ENCODE measurements at places on chromosomes 7 and 10. TPM values are rescaled to one million over a fixed set of nuclear protein-coding genes. Genes with fewer than 3 reads are reported as not detected.

MEIG1 gene
- total RNA-seq, result not detected

EBF3 gene
- total RNA-seq, result 8.5 TPM

BCAP29 gene
- 48.5 TPM for total RNA-seq

SLC26A3 gene
- total RNA-seq, result 0.24 TPM

CUX1 gene
- total RNA-seq, result 77.8 TPM

SLC39A12 gene
- total RNA-seq, result not detected

ARHGEF5 gene
- total RNA-seq, result 0.28 TPM

SLC26A4 gene
- total RNA-seq, result 0.08 TPM

CYP2C19 gene
- total RNA-seq, result not detected

GPR158 gene
- not detected for total RNA-seq

ASZ1 gene
- total RNA-seq, result not detected

DNA sequence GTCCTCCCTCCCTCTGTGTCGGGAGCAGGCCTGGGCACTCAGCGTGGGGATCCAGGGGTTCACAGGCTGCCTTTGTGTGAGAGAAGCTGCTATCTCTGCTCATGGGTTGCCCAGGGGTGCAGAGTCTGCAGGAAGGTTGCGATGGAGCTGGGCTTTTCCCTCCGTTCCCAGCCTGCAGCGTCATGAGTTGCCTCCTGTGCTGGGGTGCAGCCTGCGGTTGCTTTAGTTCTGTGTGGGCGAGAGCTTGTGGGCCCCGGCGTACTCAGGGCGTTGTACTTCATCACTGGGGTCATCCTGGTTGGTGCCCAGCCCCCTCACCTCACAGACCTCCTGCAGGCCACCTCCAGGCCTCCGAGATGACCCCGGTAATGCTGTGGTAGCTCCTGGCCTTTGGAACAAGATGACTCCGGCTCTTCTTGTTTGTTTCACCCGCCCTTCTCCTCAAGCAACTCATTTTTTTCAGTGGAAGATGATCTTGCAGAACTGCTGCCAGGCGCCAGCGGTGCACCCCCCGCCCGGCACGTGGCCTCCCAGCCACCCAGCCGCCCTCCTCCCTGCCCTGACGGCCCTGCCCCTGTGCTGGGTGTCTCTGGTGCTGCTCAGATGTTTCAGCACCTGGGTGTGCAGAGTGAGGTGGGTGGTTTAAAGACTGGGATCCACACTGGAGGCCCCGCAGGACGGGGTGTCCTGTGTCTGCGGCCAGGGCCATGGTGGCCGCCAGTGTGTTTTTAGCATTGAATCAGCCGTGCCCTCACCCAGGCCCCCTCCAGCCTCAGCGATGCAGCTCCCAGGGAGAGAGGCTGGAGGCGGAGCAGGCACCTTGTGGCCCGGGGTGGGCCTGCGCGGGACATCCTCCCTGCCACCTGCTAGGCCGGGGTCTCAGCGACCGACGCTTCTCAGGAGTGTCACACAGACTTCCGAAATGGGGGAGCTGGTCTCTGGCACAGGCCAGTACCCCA is 7.2 kb downstream of the AP5Z1 start:
- no peak overlapping the region for H3K27ac ChIP-seq
- DNase-seq, result no peak

- H3K27ac ChIP-seq, result no peak overlapping the region
- H3K36me3 ChIP-seq, result no peaks in the 10 kb centered on the region
- H3K27me3 ChIP-seq, result no peaks in the 10 kb centered on the region
- H3K4me1 ChIP-seq, result peaks cover 15% of the 10 kb centered on the region
Measured at GRCh38 chr7:28151965-28152364, 28.6 kb downstream of the JAZF1 start.

GRCh38 chr7:83429493-83429892 is 219.4 kb downstream of the SEMA3E start:
- no peaks in the 10 kb centered on the region for H3K4me1 ChIP-seq
- no peak for DNase-seq
- H3K4me3 ChIP-seq, result no peak overlapping the region
- no peak overlapping the region for H3K27ac ChIP-seq
- no peaks in the 10 kb centered on the region for H3K36me3 ChIP-seq

- DNase-seq, result no peak
- no peaks in the 10 kb centered on the region for H3K4me1 ChIP-seq
- H3K36me3 ChIP-seq, result peaks cover 95% of the 10 kb centered on the region
Measured at GRCh38 chr10:110885932-110886674, 14.4 kb downstream of the PDCD4 start.

GRCh38 chr7:53218730-53219504 is 183.5 kb downstream of the POM121L12 start:
- no peak overlapping the region for H3K27ac ChIP-seq
- H3K27me3 ChIP-seq, result peaks cover 4% of the 10 kb centered on the region
- H3K36me3 ChIP-seq, result no peaks in the 10 kb centered on the region
- no peaks in the 10 kb centered on the region for H3K4me1 ChIP-seq
- H3K4me3 ChIP-seq, result peak overlapping the region; percentile 15

GRCh38 chr7:153641199-153641598 is 411.0 kb upstream of the DPP6 start:
- H3K36me3 ChIP-seq, result no peaks in the 10 kb centered on the region
- H3K4me3 ChIP-seq, result no peak overlapping the region
- H3K27ac ChIP-seq, result no peak overlapping the region
- DNase-seq, result no peak
- no peaks in the 10 kb centered on the region for H3K27me3 ChIP-seq
- no peaks in the 10 kb centered on the region for H3K4me1 ChIP-seq

GRCh38 chr10:124704428-124705380 is 39.5 kb downstream of the FAM53B start:
- no peaks in the 10 kb centered on the region for H3K27me3 ChIP-seq
- DNase-seq, result peak; percentile 47
- no peaks in the 10 kb centered on the region for H3K36me3 ChIP-seq
- H3K4me3 ChIP-seq, result no peak overlapping the region
- peak overlapping the region; percentile 92 for H3K27ac ChIP-seq
- peaks cover 100% of the 10 kb centered on the region for H3K4me1 ChIP-seq

- no peak overlapping the region for H3K27ac ChIP-seq
- no peak for DNase-seq
- H3K36me3 ChIP-seq, result no peaks in the 10 kb centered on the region
- H3K4me1 ChIP-seq, result no peaks in the 10 kb centered on the region
- no peaks in the 10 kb centered on the region for H3K27me3 ChIP-seq
- H3K4me3 ChIP-seq, result no peak overlapping the region
Measured at GRCh38 chr10:54650547-54650946, 150.5 kb downstream of the PCDH15 start.

- no peaks in the 10 kb centered on the region for H3K27me3 ChIP-seq
- peak overlapping the region; percentile 91 for H3K27ac ChIP-seq
- DNase-seq, result no peak
- peaks cover 18% of the 10 kb centered on the region for H3K36me3 ChIP-seq
- H3K4me3 ChIP-seq, result no peak overlapping the region
- peaks cover 77% of the 10 kb centered on the region for H3K4me1 ChIP-seq
Measured at GRCh38 chr10:75226656-75227055, 9.1 kb downstream of the COMTD1 start.

DNA sequence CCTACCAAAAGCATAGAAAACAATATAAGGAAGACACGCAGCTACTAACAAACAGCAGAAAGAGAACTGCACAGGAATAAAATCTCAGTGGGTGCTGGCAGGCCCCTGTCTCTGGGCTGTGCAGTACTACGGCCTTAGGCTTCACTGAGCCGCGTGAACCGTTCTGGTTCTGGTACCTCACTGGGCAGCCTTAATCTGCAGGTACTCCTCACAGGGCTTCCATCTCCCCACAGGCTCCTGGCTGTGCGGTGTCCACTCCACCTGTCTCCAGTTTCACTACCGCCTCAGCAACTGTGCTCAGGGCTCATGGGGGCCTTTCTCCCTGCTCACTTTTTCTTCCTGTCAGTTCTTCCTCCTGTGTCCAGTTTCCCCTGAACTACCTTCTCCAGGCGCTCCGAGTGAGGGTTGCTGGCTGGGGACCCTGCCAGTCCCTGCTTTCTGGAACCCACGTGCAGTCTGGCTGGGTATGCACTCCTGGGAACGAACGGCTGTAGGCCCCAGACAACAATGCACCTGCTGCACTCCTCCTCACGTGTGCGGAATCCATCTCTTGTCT is 75.7 kb downstream of the VIPR2 start:
- H3K4me1 ChIP-seq, result peaks cover 17% of the 10 kb centered on the region
- no peak for DNase-seq
- no peaks in the 10 kb centered on the region for H3K36me3 ChIP-seq
- H3K27ac ChIP-seq, result peak overlapping the region; percentile 78
- H3K4me3 ChIP-seq, result peak overlapping the region; percentile 15

- peak within 1 kb of the TSS; percentile 95 for H3K4me3 ChIP-seq
- peak; percentile 85 for DNase-seq
- H3K36me3 ChIP-seq, result no peaks in the 10 kb centered on the region
- peaks cover 25% of the 10 kb centered on the region for H3K4me1 ChIP-seq
- H3K27ac ChIP-seq, result peak within 1 kb of the TSS; percentile 85
Measured at GRCh38 chr10:95290461-95291364, at the start of gene PDLIM1. Gene PDLIM1 (minus strand): TSS chr10:95291003. CDS start chr10:95290915, 88 bp downstream.

GRCh38 chr7:38506756-38507155 is 124.4 kb downstream of the AMPH start:
- H3K36me3 ChIP-seq, result no peaks in the 10 kb centered on the region
- DNase-seq, result no peak
- H3K4me1 ChIP-seq, result no peaks in the 10 kb centered on the region

DNA sequence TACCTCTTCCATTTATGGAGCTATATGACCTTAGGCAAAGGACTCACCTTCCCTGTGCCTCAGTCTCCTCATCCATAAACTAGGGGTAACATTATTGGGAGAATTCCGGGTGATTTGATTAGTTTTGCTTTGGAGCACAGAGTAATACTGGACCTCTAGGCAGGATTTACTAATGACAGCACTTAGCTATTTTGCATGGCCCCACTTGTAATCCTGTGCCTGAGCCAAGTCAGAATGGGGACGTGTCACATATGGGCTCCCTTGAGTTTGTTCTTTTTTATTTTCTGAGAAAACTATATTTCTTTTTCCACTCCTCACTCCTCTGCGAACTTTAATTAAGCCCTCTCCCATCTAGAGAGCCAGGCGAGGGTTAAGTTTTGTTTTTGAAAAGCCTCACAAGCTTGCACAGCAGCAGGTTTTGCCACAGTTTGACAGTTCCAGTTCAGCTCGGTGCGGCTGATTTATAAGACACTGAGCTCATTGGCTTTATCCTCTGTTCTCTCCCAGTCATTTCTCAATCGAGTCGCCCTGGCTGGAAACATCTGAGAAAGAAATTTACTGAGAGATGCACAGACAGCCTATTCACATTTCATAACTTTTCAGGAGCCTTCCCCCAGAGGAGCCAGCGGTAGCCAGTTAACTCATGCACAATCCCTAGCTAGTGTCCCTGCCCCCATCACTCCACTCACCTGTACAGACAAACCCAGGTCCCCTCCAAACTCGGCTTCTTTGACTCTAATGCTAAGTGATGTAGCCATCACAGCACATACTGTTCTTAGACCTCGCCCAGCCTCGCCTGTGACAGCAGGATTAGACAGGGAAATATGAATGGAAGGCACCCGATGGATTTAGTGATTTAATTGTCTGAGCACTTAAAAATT is 441.9 kb upstream of the NPVF start:
- no peaks in the 10 kb centered on the region for H3K27me3 ChIP-seq
- H3K36me3 ChIP-seq, result no peaks in the 10 kb centered on the region
- peak overlapping the region; percentile 50 for H3K27ac ChIP-seq
- H3K4me3 ChIP-seq, result peak overlapping the region; percentile 29

GRCh38 chr10:125064681-125065492 is 95.5 kb downstream of the CTBP2 start:
- peak; percentile 34 for DNase-seq
- peaks cover 73% of the 10 kb centered on the region for H3K4me1 ChIP-seq
- no peaks in the 10 kb centered on the region for H3K27me3 ChIP-seq
- H3K4me3 ChIP-seq, result no peak overlapping the region

GRCh38 chr10:69346776-69347175 is 68.5 kb downstream of the HK1 start:
- no peak overlapping the region for H3K27ac ChIP-seq
- peaks cover 66% of the 10 kb centered on the region for H3K4me1 ChIP-seq
- no peaks in the 10 kb centered on the region for H3K36me3 ChIP-seq
- DNase-seq, result no peak

DNA sequence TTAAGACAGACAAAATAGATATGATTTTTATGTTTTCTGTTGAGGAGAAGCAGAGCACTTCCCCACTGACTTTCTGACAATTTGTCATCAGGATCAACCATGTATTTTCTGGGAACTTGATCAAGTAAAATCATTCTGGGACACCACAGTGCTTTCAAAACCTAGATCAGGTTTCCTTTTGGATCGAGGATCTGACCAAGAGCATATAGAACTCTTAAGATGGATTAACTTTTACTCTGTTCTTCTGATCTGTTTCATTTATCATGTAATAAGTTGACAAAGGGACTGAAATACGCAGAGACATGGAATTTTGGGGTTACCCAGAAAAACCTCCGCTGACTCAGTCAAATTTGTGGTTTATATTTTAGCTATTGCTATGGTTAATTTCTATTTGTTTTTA is 136.0 kb upstream of the WNT16 start:
- peaks cover 41% of the 10 kb centered on the region for H3K4me1 ChIP-seq
- H3K36me3 ChIP-seq, result no peaks in the 10 kb centered on the region
- H3K4me3 ChIP-seq, result no peak overlapping the region
- DNase-seq, result no peak
- H3K27me3 ChIP-seq, result no peaks in the 10 kb centered on the region

- H3K27ac ChIP-seq, result peak overlapping the region; percentile 81
- peaks cover 20% of the 10 kb centered on the region for H3K36me3 ChIP-seq
- H3K4me1 ChIP-seq, result peaks cover 47% of the 10 kb centered on the region
- no peak for DNase-seq
Measured at GRCh38 chr7:148738737-148739535, 40.2 kb downstream of the CUL1 start.

DNA sequence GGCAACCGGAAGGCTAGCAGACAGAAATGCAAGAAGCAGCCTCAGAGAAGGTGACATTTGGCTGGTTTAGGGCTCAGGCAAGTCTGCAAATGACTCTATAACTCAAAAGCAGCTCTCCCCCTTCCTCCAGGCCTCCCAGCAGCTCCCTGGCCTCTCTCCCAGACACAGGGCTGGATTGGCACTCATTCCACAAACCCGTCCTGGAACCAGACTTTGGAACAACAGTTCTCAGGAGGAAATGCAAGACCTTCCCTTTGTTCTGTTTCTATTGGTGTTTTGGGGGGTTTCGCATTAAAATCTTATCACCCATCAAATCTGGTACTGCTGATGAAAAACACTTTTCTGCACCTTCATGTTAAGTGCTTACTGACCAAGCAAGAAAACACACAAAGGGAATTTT is 40.3 kb upstream of the EFCAB10 start:
- H3K27ac ChIP-seq, result no peak overlapping the region
- H3K27me3 ChIP-seq, result no peaks in the 10 kb centered on the region
- H3K4me1 ChIP-seq, result peaks cover 11% of the 10 kb centered on the region

DNA sequence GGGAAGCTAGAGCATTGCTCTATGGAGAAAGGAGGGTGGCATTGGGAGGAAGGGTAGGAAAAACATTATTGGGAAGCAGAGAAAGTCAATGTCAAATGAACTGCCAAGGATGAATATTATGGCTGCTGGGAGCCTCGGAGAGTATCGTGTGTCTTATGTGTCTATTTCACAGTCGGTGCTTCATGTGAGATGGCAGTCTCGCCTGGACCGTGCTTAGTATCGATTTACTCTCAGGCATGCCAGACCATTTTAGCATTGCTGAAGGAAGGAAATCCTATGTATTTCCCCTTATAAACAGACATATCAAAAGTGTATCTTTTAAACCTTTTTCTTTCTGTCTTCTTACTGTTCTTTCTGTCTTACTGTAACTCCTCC is 612.6 kb downstream of the AUTS2 start:
- peaks cover 3% of the 10 kb centered on the region for H3K4me1 ChIP-seq
- H3K36me3 ChIP-seq, result no peaks in the 10 kb centered on the region
- peak overlapping the region; percentile 21 for H3K4me3 ChIP-seq
- no peak for DNase-seq
- H3K27me3 ChIP-seq, result no peaks in the 10 kb centered on the region

GRCh38 chr7:28071570-28071969 is 109.0 kb downstream of the JAZF1 start:
- no peak overlapping the region for H3K27ac ChIP-seq
- H3K4me1 ChIP-seq, result peaks cover 19% of the 10 kb centered on the region
- no peaks in the 10 kb centered on the region for H3K36me3 ChIP-seq

Data from psoas muscle (tissue), 8 donors.